ENCODE measurements at places on chromosomes 13 and 19.
A peak's percentile ranks its signal among the peaks of the same experiment; 100 is the strongest.

DNA sequence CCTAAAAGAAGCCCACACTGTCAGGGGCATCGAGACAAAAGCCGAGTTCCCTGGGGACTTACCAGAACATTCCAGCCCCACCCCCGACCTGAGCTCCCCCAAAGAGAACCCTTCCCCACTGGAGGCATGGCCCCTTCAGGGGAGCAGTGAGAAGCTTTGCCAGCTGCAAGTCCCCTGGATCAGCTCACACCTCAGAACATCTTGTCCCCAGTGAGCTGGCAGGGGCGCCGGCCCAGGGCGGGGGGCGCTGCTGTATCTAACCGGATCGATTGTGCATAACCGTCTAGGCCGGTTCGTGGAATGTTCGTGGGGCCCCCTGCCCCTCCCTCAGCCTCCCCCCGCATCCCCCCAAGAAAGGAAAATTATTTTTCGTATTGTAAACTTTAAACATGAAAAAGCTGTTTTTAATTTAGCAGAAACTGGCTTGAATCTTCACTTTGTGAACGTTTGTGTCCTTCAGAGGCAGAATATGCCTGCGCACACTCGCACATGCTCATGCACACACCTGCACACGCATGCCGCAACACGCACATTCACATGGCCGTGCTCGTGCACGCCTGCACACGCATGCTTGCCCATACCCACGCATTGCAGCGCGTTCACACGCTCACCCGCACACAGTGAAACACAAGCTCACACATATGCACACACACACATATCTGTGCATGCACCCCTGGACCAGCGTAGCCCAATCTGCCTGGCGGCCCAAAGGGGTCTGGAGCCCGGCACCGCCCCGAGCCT is 12.0 kb upstream of the CRTC1 start:
- DNase-seq: no peak

DNA sequence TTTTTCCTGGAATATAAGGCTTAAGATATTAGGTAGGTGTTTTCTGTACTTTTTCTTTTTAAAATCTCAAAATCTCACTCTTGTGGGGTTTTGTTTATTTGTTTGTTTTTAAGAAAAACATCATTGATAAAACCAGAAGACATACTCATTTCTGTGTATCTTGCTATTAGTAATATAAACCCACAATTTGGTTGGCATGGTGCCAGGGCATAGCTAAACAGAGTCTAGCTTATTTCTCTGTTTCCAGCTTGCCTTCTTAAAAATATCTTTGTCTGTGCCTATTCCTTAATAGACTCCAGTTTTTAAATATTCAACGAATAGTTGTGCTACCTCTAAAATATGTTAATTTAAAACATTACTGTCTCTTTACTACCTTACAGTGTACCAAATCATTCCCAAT is 1121.9 kb upstream of the PCDH20 start:
- DNase-seq: no peak

- peak; percentile 46 for DNase-seq
These were observed 227.1 kb downstream of the GGACT start for GRCh38 chr13:100361504-100361903.

DNA sequence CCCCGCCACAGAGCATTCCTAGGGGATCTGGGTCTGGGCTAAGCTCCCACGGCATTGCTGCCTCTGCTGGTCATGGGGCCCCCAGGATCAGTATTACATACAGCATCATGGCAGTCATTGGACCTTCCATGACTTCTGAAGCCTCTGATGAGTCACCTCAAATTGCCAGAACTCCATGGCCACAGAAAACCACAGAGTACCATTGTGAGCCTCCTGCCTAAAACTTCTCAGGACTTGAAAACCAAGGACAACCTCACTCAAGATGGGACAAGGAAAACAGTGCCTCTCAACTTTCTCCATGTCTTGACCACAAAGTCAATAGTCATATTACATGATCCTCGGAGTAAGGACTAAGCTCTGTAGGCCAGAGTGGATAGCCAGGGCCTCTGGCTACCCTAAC is 306.0 kb downstream of the GPC5 start:
- no peak for DNase-seq

Data from AG10803 (cell line).